ENCODE measurements at places on chromosomes 6 and 20.

GRCh38 chr6:75673884-75674283, 72.2 kb downstream of the SENP6 start:
- DNase-seq = no peak

DNA sequence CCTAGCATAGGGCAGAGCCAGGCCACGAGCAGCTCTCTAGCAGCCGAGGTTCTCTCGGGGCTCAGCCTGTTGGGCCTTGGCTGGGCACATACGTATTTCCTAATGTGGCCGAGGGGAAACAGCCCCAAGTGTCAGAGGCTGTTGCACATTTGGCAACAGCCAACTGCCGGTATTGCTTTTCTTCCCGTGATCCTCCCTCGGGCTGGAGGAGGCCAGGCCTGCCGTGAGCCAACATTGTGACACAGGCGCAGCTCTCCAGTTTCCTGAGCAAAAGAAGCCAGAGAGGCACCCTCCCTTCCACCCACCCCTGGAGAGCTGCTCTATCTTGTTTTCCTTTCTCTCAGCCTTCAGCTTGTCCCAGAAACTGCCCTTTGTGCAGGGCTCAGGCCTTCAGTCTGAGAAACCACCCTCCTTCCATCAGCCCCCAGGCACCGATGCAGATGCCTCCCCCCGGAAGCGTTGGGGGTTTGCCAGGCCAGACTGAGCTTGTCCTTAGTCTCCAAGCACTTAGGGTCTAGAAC, 5.1 kb upstream of the BPI start:
- DNase-seq = peak; percentile 52

DNA sequence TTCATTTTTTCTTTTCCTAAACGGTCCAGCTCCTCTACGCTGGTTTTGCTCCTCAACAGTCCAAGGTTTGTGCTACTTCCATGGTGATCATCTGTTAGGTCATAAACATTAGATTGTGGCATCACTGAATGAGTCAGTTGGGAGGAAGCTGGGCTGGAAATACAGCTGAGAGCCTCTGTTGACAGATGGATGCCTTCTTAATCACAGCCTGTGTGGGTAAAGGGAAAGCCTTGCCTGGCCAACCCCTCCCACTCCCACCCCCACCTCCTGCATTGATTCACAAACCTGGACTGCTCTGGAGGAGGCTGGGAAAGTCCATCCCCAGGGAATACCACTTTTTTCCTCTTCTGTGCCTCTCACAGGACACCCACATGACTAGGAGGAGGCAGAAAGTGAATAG, 180.6 kb upstream of the CCN2 start:
- DNase-seq = no peak

- DNase-seq = no peak
Observed at GRCh38 chr6:138031850-138032249, 75.4 kb downstream of the PERP start.

DNA sequence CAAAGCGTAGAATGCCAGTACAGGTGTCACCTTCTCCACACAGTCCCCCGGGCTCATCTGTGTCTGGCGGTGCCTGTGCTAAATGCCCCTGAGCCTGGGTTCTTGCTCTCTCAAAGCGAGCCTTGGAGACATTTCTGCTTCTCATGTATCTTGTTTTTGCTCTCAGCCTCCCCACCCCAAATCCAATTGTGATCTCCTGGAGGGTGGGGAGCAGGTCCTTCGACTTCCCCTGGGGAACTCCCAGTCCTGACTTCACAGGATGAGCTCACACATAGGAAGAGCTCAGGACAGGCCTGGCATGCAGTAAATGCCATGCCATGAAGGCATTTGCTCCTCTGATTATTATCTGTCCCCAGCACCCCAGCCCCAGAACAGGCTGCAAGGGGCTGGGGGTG, 58.1 kb downstream of the NOL4L start:
- no peak for DNase-seq

- DNase-seq = no peak
Observed at GRCh38 chr6:132592855-132593254, 3.3 kb upstream of the TAAR5 start.

- no peak for DNase-seq
Observed at GRCh38 chr6:53179961-53180651, 31.5 kb upstream of the GCM1 start.

- DNase-seq = no peak
Observed at GRCh38 chr6:157569543-157569942, 188.6 kb downstream of the ZDHHC14 start.

DNA sequence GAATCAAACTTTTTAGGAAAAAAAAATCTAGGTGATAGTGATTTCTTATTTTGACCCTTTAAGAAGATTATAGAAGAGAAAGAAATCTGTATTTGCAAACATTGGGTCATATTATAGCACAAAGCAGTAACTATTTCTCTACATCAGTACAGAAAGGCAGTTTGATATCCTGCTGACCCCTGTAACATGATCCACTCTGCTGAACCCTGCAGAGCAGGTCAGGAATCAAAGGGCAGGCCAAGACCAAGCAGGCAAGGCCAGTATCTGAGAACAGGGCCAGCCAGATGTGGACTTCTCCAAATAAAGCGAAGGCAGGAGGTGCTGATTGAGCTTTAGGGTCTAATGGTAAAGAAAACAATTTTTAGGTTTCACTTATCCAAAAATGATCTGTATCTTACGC, 239.4 kb downstream of the PTPRK start:
- no peak for DNase-seq

DNA sequence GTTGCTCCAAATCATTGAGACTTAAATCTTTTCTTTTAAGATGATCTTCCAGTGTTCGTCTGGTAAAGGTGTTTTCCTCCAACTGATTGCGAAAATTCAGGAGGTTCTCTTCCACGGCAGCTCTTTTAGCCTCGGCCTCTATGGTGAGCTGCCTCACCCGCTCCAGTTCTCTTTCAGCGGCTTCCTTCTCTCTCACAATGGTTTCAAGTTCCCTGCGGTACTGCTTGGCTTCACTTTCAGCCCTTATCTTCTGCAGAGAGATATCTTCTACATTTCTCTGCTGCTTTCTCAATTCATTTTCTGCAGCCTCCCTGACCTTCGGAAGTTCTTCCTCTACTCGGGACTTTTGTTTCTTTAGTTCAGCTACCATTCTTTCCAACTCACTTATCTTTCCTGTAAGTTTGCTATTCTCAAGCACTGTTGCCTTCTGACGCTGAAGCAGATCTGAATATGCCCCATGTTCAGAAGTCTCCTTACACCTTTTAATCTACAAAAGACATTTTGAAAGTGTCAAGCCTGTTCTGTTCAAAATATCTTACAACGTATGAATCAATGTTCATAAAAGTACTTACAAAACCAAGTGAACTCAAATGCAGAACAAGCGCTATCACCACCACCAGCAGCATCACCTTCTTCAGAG, 22.3 kb downstream of the DST start:
- DNase-seq = no peak

GRCh38 chr20:52948491-52948890, 23.7 kb upstream of the TSHZ2 start:
- DNase-seq = no peak

- no peak for DNase-seq
Observed at GRCh38 chr20:29409833-29410805, 1847.3 kb upstream of the DEFB115 start.

- DNase-seq = no peak
Observed at GRCh38 chr20:21465799-21466198, 48.1 kb downstream of the NKX2-2 start.

DNA sequence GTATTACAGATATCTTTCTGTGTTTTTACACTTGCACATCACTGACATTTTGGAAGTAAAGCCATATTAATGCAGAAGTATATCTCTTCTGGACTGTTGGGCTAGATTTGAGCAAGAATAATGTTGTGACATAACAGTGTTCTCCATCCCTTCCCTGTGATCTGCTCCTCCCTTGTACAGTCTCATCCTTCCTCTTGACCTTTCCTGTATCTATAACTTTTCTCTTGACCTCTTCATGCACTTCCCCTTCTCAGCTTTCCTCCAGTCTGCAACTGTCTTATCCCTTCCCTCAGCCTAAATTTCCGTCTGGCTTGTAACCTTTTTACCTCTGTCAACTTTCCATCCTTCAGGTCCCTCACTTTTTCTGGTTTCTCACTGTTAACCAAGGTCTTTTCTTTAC, 29.8 kb downstream of the NCOA3 start:
- no peak for DNase-seq

DNA sequence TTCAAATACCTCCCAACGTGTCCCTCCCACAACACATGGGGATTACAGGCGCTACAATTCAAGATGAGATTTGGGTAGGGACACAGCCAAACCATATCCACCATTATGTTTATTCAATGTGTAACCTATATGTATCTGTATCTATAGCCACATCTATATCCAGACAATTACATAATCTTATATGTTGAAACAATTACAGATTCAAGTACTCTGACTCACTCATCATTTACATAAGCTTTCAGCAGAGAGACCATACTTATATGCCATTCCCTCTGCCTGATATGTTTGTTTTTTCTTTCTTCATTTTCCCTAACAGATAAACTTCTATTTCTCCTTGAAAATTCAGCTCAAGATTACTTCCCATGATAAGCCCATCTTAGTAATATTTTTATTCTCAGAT, 163.6 kb downstream of the LAMA2 start:
- no peak for DNase-seq

GRCh38 chr20:23332467-23332866, 18.1 kb upstream of the NXT1 start:
- DNase-seq = no peak

GRCh38 chr6:64010010-64010409, 374.4 kb downstream of the PHF3 start:
- DNase-seq = no peak

DNA sequence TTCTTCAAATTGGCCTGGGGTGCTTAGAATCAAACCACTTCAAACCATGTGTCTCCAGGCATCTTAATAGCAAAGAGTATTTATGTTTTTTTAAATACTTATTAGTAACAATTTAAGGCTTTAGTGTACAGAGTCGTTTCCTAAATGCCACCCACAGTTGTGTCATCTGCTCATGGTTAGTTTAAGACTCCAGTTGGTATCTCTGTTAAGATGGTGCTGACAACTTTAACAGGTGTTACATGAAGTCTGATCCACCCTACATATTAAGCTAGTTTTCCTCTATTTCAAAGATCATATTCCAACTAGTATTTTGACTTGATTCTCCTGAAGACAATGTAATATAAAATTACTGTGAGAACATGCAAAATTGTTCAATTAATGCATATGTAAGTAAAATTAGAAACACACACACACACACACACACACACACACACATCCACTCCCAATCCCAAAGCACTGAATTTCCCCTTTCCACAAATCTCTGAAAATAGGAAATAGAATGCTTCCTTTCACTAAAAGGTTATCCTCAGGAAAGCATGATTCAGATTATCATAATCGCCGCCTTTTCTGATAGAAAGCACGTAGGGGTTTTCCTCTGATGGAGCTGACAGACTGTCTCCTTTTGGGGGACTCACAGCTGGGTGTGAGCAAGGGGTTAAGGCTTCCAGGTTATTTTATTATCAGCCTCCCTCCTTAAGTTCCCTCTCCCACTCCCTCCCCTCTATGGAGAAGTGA, 10.5 kb downstream of the CNKSR3 start:
- DNase-seq = no peak

- no peak for DNase-seq
Observed at GRCh38 chr6:19831358-19831757, 5.8 kb upstream of the ID4 start.

GRCh38 chr6:168856914-168857313, 396.7 kb downstream of the THBS2 start:
- no peak for DNase-seq

DNA sequence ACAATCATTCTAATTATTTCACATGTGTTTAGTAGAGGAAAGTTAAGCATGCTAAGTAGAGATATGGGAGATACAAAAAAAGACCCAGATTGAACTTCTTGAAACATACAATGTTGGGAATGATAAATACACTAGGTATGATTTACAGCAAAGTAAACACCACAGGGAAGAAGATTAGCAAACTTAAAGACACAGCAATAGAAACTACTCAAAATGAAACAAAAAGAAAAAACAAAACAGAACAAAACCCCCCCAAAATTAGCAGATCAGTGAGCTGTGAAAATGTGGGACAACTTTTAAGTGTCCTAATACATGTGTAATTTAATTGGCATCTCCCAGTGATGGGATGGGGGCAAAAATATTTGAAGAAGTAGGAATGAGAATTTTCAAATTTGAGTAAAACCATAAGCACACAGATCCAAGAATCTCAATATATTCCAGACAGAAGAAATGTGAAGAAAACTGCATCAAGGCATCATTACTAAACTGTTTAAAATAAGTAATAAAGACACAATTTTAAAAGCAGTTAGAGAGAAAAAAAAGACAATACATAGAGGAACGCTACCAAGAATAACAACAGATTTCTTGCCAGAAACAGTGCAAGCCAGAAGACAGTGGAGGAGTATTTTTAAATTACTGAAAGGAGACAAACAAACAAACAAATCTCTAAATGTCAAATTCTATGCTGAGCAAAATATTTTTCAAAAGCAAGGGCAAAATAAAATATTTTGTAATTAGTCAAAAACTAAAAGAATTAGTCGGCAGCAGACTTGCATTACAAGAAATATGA, 473.7 kb downstream of the QKI start:
- no peak for DNase-seq

DNA sequence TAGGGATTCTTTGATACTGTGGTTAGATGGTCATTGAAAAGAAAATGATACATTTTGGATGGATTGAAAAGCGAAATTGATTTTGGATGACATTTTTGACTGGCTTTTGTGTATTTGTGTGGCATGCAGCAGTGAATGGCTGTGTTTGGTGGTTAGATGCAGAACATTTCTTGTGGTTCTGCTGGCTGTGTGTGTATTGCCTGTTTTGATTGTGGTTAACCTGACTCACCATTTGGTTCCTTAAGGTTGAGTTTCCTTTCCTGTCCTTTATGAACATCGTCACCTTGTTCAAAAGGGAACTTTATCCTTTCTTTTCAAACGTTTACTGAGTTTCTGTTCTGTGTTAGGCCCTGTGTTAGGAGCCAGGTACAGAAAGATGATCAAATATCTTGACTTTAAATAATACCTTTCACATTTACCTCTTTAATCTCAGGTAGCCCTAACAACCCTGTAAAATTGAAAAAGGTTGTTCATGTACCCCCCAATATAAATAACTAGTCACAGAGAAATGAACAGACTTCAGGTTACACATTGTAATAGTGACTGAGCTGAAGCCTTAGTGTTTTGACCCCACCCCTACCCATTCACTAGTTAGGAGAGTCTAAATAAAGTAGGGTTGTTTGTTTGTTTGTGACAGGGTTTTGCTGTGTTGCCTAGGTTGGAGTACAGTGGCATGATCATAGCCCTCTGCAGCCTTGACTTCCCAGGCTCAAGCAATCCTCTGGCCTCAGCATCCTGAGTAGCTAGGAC, 23.8 kb downstream of the ANKS1A start:
- no peak for DNase-seq

- DNase-seq = no peak
Observed at GRCh38 chr6:26161322-26161721, 74.1 kb downstream of the HFE start.

- DNase-seq = no peak
Observed at GRCh38 chr6:107712237-107712664, 111.9 kb downstream of the SCML4 start.

GRCh38 chr6:107823047-107823557, 1.0 kb downstream of the SCML4 start:
- no peak for DNase-seq

- DNase-seq = no peak
Observed at GRCh38 chr20:58106143-58106750, 122.2 kb downstream of the ANKRD60 start.

All from anterior cingulate cortex (tissue), 58 donors.